ENCODE measurements at places on chromosomes 3 and 15.
A peak's percentile ranks its signal among the peaks of the same experiment; 100 is the strongest.

DNA sequence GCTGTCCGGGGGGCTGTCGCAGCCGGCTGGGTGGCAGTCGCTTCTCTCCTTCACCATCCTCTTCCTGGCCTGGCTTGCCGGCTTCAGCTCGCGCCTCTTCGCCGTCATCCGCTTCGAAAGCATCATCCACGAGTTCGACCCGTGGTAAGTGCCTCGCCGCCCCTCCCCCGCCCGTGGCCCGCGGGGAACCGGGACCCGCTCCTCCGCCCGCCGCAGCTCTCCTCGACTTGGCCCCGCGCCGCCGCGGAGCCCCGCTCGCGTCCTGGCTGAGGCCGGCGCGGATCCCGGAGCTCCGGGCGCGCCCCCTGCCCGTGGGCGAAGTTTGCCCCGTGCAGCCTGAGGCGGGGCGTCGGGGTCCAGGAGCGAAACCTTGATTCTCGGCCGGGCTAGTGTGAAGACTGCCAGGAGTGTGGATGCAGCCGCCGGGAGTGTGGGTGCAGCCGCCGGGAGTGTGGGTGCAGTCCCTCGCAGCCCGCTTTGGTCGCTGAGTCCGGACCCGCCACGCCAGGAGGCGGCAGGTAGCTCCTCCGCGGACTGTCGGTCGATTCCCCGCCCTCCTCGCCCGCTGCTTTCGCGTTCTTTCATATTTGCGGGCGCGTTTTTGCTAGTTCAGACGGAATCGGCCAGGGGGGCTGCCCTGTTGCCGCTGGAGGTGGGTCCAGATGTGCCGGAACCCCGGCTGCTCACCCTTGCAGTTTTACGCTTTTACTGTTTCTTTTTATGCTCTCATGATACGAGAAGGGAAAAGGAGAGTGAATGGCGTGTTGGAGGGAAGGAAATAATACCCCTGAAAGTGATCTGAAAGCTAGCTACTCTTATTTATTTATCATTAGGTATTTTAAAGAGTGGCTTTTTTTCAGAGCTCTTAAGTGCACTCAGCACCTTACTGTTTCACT is 692 bp downstream of the STT3B start:
- H3K27ac ChIP-seq, result peak overlapping the region; percentile 98
- H3K27me3 ChIP-seq, result no peaks in the 10 kb centered on the region
- peak; percentile 47 for DNase-seq
- H3K36me3 ChIP-seq, result no peaks in the 10 kb centered on the region

DNA sequence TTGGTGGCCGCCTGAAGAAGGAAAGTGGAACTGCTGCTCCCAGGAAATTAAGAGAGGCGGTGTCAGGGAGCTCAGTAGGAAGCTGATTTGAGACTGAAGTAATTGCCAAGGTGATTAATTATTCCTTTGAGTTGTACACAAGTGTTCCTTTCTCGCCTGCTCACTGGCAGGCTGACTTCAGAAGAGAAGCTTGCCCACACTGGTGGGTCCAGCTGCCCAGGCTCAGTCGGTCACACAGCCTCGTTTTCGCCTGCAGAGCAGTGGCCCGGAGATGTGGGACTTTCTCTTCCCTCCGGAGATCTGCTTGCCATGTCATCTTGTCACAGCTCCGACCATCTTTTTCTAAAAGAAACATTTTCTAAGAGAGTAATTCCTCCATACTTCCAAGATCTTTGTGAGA is 478.0 kb downstream of the MCTP2 start:
- H3K4me3 ChIP-seq, result no peak overlapping the region
- H3K36me3 ChIP-seq, result no peaks in the 10 kb centered on the region
- no peak for DNase-seq
- H3K27me3 ChIP-seq, result no peaks in the 10 kb centered on the region
- H3K27ac ChIP-seq, result no peak overlapping the region

DNA sequence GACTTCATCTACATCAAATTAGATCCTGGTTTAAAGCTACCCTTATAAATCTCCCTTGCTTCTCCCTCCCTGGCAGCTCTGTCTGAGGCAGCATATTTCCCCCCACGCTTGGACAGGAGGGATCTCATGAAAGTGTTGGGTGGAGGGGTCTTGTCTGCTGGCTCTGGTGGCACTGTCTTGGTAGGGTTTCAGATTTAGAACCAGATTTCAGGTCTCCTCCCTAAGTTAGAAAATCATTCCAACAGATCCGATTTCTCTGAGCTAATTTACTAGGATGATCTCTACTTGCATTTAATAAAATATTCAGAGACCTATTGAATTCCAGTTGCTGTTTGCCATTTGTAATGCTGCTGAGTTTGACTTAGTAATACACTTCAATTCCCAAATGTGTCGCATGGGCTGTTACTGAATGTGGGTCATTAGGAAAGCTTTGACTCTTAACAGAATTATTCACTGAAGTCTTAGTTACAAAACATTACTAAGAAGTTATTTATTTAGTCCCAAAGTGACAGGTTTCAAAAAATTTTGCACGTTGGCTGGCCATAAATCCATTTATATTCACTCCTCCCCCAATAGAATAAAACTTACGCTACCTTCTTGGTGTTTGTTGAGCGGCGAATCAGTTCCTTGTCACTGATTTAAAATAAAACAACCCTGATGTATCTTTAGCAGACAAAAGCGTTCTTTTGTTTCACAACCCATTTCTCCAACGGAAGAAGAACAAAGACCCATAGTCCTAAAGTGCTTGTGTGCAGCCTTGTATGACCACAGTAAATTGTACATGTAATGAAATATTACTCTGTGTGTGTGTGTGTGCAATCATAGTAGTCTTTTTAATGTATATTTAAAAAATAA is 84.5 kb downstream of the TRAK1 start:
- no peaks in the 10 kb centered on the region for H3K36me3 ChIP-seq
- H3K27ac ChIP-seq, result no peak overlapping the region
- DNase-seq, result no peak
- H3K27me3 ChIP-seq, result no peaks in the 10 kb centered on the region
- no peaks in the 10 kb centered on the region for H3K4me1 ChIP-seq
- no peak overlapping the region for H3K4me3 ChIP-seq

DNA sequence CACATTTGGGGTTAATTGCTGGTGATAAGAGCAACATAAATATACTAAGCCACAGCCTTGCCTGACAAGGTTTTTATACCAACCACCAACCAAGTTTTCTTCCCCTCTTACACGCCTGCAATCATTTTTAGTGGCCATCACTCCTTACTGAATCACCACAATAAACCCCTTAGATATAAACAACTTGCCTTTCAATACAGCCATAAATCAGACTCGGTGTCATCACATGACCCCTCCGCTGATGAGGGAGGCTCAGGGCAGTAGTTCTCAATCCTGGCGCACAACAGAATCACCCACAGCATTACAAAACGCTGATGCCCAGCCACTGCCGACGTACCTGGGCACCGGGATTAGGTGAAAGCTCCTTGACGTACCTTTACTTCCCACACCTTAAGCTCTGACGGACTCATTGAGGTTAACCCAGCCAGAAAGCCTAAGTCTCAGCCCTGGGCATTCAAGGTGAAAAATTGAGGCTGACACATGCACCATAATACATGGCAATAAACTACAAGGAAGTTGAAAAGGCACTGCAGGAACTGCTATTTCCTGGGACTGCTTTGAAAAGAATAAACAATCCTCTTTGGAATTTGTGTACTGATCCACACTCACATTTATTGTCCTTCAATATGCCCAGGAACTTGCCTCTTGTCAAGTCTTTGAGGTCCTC is 17.1 kb downstream of the ADCY5 start:
- no peaks in the 10 kb centered on the region for H3K36me3 ChIP-seq
- H3K4me1 ChIP-seq, result no peaks in the 10 kb centered on the region
- H3K27me3 ChIP-seq, result no peaks in the 10 kb centered on the region
